ENCODE measurements at places on chromosomes 5 and 9.

DNA sequence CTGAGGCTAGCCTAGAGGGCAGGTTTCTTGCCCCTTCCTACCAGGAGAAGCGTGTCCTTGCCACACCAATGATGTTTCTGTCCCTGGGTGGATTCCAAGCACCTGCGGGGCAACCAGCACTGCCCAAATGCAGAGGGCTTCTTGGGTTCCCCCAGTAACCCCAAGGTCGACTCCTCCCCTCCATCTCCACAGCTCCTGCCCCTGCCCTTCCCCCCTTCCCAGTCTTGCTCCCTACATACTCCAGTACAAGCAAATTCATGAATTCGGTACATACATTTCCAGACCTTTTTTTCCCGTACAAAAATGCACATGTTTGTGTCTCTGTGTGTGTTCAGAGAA, 12.8 kb upstream of the JADE2 start:
- DNase-seq = no peak

DNA sequence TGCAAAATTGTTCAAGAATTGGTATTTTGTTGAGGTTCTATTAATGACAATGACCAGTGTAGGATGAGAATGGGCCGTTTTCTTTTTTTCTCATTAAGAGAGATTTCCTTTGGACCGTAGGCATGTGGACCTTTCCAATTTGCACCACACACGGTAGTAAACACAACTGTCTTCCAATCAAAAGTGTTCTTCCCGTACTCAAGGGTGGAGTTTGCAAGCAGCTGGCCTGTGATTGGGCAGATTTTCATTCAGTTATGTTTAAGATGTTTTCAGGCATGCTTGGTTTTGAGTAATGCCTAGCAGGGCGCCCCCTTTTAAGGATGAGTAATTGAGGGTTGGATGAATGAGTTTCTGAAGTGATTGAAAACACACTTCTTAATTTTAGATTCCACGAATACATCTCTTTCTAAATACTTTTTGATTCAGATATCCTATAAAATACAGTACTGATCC, 2.5 kb downstream of the KDM3B start:
- peak; percentile 87 for DNase-seq

- DNase-seq = no peak
These were observed 737 bp downstream of the RNF180 start for GRCh38 chr5:64166201-64166959.

- DNase-seq = no peak
These were observed 68.5 kb downstream of the TMC1 start for GRCh38 chr9:72589667-72590521.

DNA sequence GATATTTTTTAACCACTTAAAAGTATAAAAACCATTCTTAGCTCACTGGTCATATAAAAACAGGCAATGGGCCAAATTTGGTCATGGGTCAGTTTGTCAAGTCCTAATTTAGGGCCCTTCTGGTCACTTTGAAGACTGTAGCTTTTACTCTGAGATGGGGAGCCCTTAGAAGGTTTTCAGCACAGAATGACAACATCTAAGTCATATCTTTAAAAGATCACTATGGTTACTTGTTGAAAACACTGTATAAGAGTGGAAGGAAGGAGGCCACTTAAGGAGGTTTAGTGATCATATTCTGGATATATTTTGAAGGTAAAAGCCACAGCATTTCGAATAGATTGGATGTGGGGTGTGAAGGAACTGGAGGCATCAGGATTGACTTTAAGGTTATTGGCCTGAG, 76.7 kb downstream of the STRBP start:
- DNase-seq = no peak

All from activated CD4-positive, alpha-beta T cell treated with anti-CD3 and anti-CD28 coated beads, Interleukin-10, Interleukin-2, amounts not matched to agents 100 ng/mL and 50 ng/mL, durations not matched to agents 16 hours and 8 hours (primary cell).